ENCODE measurements at places on chromosomes 12 and 14.

DNA sequence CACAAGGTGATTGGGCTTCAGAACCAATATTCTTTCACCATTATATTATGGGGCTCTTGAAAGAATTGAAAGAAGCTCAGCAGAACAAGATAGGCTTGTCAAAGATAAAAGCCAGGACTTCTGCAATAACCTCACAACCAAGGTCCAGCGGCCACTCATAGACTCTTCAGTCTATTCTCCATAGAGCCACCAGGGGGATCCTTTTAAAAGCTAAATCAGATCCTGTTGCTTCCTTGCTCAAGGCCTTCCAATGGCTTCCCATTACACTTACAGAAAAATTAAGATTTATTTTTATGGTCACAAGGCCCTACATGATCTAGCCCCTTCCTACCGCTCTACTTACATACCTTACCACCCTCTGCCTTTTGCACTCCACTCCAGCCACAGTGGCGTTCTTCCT lies 169.6 kb downstream of the C12orf42 start:
- no peak for DNase-seq

GRCh38 chr14:98769326-98769725 lies 502.7 kb downstream of the BCL11B start:
- no peak for DNase-seq

DNA sequence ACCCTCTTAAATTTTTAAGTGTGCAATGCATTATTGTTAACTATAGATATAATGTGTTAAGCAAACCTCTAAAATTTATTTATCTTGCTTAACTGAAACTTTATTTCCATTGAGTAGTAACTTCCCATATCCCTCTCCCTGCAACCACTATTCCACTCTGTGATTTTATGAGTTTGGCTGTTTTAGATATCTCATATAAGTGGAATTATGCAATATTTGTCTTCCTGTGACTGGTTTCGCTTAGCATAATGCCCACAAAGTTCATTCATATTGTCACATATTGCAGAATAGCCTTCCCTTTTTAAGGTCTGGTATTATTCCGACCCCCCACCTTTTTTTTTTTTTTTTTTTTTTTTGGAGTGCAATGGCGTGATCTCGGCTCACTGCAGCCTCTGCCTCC lies 247.6 kb downstream of the EMP1 start:
- DNase-seq, result no peak

DNA sequence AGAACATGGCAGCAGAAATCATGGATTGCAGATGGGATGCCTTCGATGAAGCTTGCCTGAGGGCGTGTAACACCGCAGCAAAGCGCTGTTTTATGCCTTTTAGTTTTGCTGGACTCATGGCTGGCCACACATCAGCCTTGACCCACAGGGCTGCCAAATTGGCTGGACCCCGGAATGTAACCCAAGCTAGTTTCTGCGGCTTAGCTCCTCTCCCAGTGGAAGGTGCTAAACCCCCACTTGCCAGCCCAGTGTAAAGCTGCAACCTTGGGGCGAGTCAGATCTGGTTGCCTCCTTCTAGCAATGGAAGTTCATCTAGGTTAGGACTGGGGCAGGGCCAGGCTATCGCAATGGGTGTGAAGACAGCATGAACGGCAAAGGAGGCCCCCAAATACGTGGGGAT lies 38.3 kb downstream of the MEG3 start:
- DNase-seq, result no peak

DNA sequence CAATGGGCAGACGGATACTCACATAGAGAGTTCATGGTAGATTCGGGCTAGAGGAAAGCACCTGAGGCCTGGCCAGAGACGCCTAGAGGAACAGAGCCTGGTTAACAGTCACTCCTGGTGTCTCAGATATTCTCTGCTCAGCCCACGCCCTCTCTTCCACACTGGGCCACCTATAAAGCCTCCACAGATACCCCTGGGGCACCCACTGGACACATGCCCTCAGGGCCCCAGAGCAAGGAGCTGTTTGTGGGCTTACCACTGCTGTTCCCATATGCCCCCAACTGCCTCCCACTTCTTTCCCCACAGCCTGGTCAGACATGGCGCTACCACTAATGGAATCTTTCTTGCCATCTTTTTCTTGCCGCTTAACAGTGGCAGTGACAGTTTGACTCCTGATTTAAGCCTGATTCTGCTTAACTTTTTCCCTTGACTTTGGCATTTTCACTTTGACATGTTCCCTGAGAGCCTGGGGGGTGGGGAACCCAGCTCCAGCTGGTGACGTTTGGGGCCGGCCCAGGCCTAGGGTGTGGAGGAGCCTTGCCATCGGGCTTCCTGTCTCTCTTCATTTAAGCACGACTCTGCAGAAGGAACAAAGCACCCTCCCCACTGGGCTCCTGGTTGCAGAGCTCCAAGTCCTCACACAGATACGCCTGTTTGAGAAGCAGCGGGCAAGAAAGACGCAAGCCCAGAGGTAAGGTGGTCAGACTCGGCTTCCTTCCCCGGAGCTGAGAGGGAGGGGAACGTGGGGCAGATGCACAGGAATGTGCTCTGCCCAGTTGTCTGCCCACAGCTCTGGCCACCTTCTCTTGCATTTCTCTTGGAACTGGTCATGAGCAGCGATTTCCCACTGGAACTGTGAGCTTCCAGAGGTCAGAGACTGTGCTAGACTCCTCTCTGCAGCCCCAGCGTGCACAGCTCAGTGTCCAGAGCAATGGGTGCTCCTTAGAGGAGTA lies at the start of gene CD4:
CD4 (plus strand) TSS at position 557 of the 953 bp plus-strand sequence. CDS start 10,611 bp downstream, outside the sequence.
- peak; percentile 76 for DNase-seq

GRCh38 chr12:114302117-114302516 lies 103.8 kb downstream of the TBX5 start:
- no peak for DNase-seq

DNA sequence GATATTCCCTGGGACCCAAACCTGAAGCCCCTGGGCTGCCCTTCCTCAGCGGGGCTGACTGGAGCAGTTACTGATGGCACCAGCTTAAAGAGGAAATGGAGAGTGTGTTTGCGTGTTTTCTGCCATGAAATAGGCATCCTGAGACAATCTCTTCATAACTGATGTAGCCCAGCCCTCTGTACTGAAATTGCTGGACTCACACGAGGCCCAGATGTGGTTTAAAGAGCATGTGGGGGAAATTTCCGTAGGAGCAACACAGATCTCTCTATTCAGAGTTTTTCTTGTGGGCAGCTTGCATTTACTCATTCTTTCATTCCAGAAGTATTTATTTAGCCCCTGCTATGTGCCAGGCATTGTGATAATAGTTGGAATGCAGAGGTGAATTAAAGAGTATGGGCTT lies 782.1 kb upstream of the TBX3 start:
- DNase-seq, result no peak

GRCh38 chr12:4701395-4702190 lies 18.6 kb upstream of the GALNT8 start:
- no peak for DNase-seq

Data from DND-41 (cell line).